ENCODE measurements at places on chromosomes 13 and 19.

- DNase-seq: no peak
These were observed 39.4 kb downstream of the IER2 start for GRCh38 chr19:13189600-13189999.

DNA sequence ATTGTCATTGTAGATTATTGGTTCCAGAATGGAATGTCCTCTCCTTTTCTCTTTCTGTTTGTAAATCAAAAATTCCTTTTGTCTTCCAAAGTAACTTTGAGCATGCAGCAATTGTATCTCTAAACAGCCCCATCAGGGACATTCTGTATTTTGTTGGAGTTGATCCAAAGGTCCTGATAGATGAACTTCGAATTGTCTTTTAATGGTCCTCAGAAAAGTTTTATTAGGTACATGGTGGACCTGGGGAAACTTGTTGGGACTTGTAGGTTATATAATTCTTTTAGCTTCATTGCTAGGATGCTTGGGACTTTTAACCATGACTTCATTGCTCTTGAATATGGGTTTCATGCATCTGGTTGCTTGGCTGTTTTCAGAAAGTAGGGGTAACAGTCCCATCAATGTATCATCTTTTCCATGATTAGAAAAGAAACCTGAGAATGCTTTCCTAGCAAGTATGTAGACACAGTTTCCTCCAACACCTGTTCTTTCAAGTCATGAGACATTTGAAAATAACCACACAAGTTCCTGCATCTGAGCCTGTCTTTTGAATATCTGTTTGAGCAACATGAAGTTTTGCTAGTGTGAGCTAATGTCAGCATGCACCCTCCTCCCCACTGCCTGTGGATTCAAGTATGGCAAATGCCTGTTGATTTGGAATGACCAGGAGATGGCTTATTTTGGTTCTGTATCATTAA lies 413.1 kb downstream of the KCNRG start:
- DNase-seq: no peak

DNA sequence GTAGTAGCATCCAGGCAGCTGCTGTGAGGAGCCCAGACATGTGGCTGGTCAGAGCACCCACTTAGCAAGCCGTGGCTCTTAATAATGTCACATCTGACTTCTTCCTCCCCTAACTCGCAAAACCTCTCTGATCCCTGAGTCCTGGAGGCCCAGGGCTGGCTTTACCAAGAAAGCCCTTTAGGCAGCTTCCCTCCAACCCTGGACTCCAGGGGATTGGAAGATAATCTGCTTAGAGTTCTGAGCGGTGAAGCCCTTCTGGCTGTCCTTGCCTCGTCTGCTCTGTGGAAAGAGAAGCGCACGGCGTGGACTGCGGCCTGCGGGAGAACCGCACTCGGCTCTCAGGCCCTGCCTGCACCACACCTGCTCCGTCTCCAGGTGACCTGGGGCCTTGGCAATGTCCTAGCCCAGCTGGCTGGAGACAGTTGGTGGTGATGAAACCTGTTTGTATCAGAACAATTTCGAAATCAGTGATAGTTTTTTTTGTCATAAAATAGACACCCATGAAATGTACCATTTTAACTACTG lies 64.5 kb upstream of the MCF2L start:
- DNase-seq: no peak

- peak; percentile 23 for DNase-seq
These were observed 7.2 kb downstream of the CIC start for GRCh38 chr19:42276284-42276683.

GRCh38 chr19:4043401-4043800 lies 23.3 kb downstream of the ZBTB7A start:
- DNase-seq: no peak

GRCh38 chr13:28564030-28564429 lies 69.1 kb upstream of the FLT1 start:
- no peak for DNase-seq

DNA sequence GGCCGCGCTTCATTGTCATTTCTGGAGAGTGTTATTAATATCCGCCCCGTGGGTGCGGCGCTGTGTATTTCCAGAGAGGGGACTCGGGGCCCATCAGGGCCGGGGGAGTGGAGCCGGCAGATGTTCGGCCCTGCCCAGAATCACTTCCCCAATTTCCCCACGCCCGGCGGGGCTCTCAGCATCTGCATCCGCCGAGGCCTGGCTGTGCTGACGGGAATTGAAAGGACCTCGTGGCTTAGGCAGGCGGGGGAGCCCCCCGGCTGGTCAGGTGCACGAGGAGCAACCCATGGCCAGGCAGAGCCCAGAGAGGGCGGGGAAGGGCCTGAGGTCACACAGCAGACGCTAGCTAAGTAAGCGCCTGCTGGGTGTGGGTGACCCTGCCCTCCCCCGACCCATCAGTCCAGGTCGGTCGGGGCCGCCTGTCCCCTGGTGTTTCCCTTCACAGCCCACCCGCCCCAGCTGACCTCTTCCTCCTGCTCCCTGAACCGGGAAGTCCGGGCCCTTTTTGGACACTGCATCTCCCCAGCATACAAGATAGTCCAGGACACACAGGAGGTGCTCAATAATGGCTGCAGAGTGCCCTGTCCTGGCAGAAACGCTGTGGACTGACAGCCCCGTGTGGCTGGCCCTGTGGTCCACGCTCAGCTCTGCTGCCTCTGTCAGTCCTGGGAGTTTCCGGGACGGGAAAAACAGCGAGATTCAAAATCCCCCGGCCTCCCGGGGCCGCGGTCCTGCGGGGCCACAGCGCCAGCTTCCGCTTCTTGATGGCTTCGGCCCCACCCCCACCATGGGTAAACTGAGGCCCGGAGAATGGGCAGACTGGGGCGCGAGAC lies 22.1 kb downstream of the ARID3A start:
- peak; percentile 89 for DNase-seq

- DNase-seq: peak; percentile 47
These were observed 1.6 kb downstream of the PKN1 start for GRCh38 chr19:14434543-14435319.

GRCh38 chr13:28128030-28128429 lies 10.3 kb upstream of the PAN3 start:
- no peak for DNase-seq

DNA sequence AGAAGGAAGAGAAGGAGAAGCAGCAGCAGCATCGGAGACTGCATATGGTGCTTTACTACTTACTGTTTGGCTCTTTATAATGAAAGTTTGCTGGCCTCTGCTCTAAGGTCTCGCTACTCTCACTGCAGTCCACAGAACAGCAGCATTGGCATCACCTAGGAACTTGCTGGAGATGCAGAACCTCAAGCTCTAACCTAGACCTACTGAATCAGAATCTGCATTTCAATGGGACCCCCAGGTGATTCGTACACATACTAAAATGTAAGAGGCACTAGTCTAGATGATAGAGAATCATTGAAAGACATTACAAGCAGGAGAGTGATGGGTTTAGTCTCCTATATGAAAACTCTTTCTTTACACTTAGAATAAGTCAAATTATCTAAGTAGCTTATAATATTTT lies 270.6 kb downstream of the KLF5 start:
- no peak for DNase-seq

- DNase-seq: no peak
These were observed 136.2 kb downstream of the DNAJC3 start for GRCh38 chr13:95813139-95813538.

DNA sequence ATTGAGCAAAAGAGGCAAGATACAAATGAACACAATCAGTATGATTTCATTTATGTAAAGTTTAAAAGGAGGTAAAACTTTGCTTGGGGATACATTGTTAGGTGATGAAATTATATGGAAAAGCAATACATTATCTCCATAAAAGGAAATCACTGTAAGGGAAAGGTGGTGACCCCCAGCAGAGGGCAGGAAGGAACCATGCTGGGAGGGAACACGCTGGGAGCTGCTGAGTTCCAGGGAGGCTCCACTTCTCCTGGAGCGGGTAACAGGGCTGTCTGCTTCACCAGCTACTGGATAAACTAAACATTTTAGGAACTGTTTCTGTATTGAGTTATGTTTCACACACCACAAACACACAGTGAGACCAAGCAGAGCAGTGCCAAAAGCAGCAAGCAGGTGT lies 91.2 kb downstream of the KATNAL1 start:
- no peak for DNase-seq

- DNase-seq: no peak
These were observed 30.3 kb downstream of the TDRD3 start for GRCh38 chr13:60427285-60427684.

GRCh38 chr13:71493189-71493588 lies 373.8 kb downstream of the DACH1 start:
- no peak for DNase-seq

- DNase-seq: peak; percentile 6
These were observed 222.4 kb downstream of the TDRD3 start for GRCh38 chr13:60619461-60619860.

DNA sequence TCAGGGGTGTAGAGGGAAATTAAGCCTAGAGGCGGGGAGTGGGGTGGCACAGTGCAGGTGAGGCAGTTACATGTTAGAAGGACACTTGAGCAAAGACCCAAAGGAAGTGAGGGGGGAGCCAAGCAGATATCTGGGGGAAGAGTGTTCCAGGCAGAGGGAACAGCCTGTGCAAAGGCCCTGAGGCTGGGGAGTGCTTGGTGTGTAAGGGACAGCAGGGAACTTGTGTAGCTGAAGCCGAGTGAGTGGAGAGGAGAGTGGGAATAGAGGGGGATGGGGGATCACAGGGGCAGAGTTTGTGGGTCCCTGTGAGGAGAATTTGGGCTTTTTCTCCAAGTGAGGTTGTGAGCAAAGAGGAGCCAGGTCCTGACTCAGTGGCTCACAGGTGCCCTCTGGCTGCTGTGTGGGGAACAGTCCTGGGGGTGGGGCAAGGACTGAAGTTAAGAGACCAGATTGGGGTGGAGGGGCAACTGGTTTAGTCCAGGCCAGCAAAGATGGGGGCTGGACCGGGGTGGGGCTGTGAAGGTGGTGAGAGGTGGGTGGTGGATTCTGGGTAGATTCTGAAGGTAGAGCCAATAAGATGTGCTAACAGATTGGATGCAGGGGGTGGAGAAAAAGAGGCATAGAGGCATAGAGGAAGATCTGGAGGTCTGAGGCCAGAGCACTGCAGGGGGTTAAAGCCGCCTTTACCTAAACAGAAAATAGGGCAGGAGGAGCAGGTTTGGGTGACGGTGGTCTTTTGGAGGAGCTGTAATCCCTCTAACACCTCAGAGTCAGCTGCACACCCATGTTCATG lies 75.3 kb downstream of the CACNA1A start:
- peak; percentile 69 for DNase-seq

DNA sequence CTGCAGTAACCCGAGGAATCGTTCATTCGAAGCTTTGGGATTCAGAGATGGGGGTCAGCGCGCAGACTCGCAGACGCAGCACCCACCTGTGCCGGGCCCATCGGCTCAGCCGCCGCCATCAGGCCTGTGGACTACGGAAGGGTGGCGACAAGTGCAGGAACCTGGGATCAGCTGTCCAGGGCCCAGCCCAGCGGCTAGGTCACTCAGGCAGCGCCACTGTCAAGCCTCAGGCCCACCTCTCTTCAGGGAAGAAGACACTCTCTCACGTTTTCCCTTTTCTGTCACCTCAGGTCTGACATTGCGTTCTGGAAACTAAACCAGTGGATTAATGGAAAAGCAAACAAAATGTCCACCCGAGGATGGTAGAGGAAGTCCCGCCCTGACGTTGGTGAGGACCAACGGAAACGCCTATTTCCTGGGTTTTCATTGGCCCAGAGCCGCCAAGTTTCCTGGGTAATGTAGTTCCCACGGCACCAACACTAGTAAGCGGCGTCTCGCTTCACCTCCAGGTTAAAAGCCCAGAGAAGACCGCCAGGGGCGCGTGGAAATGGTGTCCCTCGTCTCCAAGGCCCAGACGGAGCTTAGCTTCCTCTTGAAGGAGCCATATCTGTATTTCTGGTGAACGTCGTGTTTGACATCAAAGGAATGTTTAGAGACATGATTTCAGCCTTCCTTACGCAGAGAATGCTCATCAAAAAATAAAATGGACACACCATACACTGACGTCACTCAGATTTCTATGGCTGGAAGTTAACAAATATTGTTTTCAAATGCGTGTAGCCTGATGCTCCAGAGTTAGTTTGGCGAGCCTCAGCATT lies at the start of gene ZNF772:
ZNF772 (minus strand) TSS at position 376 of the 818 bp plus-strand sequence; CDS start at position 119, 257 bp downstream.
- DNase-seq: peak; percentile 98

- peak; percentile 68 for DNase-seq
These were observed 5.4 kb downstream of the GATAD2A start for GRCh38 chr19:19410553-19411550.

DNA sequence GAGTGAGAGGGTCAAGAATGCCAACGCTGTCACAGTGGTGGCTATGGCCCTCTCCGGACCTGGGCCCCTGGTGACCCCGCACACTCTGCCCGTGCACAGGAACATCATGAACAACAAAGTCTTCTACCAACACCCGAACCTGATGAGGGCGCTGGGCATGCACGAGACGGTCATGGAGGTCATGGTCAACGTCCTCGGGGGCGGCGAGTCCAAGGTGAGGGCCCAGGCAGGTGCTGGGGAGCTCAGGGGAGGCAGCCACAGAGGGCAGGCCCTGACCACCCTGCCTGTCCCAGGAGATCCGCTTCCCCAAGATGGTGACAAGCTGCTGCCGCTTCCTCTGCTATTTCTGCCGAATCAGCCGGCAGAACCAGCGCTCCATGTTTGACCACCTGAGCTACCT lies 62.6 kb downstream of the RYR1 start:
- no peak for DNase-seq

DNA sequence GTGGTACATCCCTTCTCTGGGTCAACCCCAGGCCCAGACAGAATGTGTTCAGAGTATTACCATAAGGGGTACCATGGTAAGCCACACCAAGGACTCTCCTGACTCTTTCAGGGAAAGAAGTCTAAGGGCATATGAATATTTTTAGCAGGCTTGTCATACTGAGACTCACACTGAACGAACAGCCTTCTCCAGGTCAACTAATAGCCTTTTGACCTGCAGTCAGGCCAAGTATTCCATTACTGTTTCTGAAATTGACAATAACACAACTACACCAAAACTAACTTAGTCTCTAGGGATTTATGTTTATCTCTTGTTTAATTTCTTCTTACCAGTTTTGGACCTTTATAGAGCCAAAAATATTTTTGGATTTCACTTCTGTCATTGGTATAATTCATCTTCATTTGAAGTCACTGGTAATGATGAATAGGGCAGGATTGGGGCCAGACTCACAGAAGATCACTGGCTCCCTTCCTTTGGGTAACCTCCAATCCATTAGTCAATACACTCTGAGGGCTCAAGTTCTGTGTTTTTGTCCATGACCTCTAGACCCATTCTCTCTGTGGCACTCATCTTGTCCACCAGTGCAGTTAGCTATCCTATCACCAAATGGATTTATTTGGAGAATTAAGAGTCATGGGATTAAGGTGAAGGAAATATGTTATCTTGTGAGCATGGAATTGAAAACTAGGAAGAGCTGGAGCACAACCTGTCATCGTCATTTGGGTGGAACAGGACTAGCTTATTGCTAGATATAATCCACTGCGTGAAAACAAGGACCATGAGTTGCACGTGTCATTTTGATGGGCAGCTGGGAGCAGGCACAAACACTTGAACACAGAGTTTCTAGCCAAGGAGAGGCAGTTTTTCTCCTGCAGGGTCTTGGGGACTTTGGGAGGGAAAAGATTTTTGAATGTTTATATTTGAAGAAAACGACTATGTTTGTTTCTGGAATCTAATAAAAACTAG lies 313.3 kb downstream of the DCLK1 start:
- DNase-seq: no peak

DNA sequence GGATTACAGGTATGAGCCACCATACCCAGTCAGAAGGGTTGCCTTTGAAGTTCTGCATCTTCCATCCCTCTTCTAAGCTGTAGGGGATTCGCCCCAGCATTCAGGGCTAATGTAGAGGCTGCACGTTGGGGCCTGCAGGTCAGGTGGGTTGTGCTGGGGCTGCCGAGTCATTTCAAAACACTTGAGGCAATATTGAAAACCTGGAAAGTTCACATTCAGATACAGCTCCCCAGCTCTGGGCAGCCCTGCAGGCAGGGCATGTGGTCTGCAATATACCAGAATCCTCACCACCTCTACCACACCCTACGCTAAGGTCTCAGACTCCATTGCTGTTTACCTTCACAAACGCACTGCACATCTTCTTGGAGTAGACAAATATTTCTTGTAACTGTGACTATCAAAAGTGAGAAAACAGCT lies 24.6 kb downstream of the CCNE1 start:
- DNase-seq: no peak
